ENCODE measurements at places on chromosomes 3 and 15. TPM values are rescaled to one million over a fixed set of nuclear protein-coding genes. Genes with fewer than 3 reads are reported as not detected.

ZNF80 gene
- 0.40 TPM for total RNA-seq

ACTL6A gene
- total RNA-seq, result 71.0 TPM

RPP25 gene
- 1.5 TPM for total RNA-seq

GOLGA8T gene
- total RNA-seq, result 1.7 TPM

DPH3 gene
- total RNA-seq, result 24.4 TPM

DALRD3 gene
- total RNA-seq, result 20.6 TPM
